CD8-positive, alpha-beta T cell (primary cell): ENCODE measurements at places on chromosomes 12 and 14.

DNA sequence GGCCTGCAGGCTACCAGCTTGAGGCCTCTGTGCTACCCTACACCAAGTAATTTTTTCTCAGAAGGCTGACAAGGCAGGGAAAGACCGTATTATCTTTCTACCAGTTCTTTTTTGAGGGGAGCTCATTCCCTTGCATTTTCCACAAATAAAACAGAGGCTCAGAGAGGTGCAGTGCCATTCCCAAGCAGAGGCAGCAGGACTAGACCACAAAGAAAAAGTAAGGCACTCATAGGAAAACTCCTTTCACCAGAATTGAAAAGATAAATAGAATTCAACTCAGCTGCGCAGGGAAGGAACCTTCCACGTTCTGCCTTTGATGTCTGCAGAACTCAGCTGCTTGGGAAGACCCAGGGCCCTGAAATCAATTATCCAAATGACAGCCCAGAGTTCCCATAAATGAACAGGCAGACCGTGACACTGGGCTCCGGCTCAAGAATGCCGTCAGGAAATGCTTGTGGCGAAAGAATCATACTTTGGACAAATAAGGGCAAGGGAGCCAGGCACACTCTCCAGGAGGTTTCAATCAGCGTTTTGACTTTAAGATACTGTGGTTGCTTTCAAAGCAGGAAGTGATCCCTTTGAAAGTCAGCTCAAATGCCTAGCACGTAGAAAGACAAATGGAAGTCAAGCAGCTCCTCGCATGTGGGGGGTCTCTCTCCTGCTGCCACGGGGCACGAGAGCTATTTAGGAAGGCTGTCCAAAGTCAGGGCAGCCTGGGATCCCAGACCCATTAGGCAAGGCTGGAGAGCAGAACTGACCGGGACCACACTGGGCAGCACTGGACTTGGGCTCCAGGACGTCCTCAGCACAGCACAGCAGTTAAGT lies 14.0 kb downstream of the KCTD10 start:
- no peak for DNase-seq

DNA sequence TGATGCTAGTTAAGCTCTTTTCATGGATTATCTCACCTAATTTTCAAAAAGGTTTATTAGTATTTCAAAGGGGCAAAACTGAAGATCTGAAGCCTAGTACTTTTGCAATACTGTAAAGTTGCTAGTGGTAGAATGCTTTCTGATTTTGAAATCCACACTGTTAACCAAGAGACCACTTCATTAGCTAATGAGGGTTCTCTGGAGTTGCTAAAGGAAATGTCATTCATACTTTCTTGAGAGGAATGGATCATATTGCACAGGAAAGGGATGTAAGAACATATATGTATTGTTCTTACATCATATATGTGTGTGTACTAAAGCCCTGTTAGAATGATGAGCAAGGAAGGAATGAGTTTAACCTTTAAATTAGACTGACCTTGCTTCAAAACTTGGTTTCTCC lies 39.0 kb upstream of the LDHB start:
- DNase-seq: no peak

DNA sequence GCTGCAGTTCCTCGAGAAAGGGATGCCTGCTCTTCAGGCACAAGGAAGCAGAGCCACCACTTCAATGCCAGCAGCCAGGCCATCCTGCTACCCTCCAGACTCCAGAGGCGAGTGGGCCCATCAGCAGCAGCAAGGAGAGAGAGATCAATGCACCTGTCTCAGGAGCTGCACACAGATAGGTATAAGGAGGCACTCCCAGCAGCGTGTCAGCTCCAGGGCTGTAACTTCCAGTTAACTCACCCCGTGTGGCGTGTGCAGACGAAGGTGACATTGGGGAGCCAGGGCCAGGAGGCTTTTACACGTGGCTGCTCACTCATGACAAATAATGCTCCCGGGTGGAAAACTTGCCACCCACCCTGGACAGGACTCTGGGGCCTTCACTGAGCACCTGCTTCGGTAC lies 24.2 kb downstream of the GALNT16 start:
- no peak for DNase-seq

- no peak for DNase-seq
Measured at GRCh38 chr12:120394483-120395367, 25.8 kb upstream of the MSI1 start.

- no peak for DNase-seq
Measured at GRCh38 chr12:131415781-131416180, 295.1 kb upstream of the SFSWAP start.

DNA sequence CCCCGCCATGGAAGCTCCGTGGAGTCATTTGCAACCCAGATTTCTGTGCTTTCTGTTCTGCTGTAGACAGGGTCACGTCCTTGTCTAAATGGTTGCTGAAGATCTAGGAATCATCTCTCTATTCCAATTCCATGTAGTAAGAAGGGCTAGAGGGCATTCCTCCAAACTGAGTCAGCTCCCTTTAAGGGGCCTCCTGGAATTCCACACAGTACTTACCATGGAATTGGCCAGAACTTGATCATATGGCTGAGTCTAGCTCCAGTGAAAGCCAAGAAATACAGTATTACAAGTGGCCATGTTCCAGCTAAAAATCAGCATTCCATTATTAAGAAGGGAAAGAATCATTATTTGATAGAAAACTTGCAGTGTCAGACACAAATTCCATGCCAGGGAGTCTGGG lies 171.9 kb downstream of the PRKCH start:
- no peak for DNase-seq

GRCh38 chr12:89882050-89882449 lies 173.4 kb upstream of the ATP2B1 start:
- no peak for DNase-seq

- DNase-seq: no peak
Measured at GRCh38 chr12:541676-542324, 82.1 kb downstream of the B4GALNT3 start.

- no peak for DNase-seq
Measured at GRCh38 chr14:90087433-90087832, 25.6 kb downstream of the KCNK13 start.

- DNase-seq: no peak
Measured at GRCh38 chr12:6792522-6793201, 3.3 kb downstream of the CD4 start.

DNA sequence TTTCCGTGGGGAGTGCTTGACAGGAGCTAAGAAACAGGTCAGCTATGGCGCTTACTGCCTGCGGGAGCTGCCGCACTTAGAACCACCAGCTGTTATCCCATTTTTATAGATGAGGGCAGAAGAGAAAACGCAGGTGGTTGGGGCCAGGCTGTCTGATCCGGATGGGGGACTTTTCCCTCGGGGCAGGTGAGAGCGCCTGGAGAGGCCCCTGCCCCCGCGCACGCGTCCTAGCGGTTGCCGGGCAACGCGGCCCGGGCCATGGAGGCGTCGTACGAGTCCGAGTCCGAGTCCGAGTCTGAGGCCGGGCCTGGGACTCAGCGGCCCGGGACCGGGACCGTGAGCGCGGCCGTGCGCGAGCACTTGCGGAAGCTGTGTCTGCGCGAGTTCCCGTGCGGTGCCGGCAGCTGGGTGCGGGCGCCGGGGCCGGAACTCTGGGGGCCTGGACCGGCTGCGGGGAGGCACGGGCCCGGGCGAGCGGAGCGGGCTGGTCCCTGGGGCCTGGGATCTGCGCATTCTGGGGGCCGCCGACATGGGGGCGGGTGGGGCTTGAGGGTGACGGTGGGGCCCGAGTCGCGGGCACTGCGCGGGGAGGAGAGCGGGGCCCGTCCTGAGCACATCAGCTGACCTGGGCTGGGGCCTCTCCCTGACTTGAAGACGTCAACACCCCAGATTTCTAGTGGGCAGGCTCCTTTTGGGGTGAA lies at the start of gene LRRC43:
Gene LRRC43 (plus strand): TSS at position 237 of the 701 bp plus-strand sequence. CDS start 22 bp downstream, at position 259.
- DNase-seq: peak; percentile 38

- no peak for DNase-seq
Measured at GRCh38 chr12:13198876-13199275, 2.4 kb downstream of the EMP1 start.

GRCh38 chr12:115109863-115110262 lies 425.9 kb upstream of the TBX3 start:
- no peak for DNase-seq

GRCh38 chr14:103520657-103521437 lies 1.8 kb downstream of the CKB start:
- peak; percentile 68 for DNase-seq

DNA sequence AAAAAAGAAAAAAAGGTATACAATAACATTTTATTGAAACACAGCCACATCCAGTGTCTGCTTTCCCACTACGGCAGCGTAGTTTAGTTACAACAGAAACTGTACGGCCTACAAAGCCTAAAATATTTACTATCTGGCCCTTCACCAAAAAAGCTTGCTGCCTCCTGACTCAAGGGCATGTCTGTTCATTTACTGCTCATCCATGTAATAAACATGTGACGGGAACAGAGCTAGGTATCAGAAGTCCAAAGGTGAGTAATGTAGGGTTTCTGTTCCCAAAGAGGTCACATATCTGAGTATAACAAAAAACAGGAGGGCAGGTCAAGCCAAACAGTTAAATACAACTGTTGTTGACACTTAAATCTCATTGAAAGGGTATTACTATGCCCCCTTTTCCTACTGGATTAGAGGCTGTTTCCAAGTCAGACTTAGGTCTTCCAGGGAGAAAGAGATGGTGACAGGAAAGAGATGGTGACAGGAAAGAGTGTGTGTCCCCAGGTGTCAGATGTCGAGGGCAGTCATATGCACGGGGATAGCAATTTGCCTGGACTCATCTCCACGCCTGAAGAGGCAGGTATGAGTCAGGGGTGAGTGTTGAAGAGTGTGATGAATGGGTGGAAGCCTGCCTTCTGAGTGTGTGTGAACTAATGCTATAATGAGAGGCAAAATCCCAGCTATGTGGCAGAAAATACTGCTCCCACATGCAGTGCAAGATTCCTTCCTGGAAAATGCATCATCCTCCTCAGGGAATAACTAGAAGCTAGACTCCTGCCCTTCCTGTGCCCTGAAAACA lies 77.7 kb downstream of the MAP3K9 start:
- DNase-seq: no peak

GRCh38 chr12:24954261-24954660 lies 5.4 kb upstream of the BCAT1 start:
- DNase-seq: no peak

DNA sequence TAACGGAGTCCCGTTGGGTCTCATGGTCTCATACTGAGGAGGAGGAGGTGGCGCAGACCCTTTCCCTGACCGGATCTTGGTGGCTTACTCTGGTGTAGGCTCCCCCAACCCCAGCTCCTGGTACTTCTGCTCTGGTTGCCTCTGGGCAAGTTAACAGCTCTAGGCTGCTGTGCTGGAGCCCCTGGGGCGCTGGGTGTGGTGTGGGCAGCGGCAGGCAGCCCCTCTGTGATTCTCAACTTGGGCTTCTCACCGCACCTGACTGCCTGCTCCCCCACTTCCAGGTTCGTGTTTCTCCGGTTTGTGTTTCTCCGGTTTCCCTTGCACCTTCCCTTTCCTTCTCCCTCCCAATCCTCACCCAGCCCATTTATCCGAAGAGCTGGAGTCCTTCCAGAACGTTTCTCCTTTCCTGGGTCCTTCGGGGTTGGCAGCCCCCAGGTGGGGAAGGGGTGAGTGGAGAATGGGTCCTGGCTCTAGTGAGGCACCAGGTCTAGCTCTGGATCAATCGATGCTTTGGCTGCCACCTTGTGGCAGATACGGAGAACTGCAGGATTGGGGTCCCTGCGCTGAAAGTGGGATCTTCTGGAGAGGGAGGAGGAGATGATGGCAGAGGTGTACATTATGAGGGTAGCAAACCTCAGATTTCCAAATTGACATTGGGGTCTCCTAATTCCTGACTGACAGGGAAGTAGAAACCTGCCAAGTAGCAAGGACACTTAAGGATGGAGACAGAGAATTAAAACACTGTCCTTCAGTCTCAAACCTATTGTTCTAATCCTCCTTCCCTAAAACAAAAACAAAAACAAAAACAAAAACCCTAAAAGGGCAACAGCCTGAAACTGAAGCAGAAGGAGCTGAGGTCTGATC lies 8.3 kb downstream of the CISTR start:
- DNase-seq: peak; percentile 63
